ENCODE measurements at places on chromosomes 7 and 10.

- no peaks in the 10 kb centered on the region for H3K27me3 ChIP-seq
- no peak for DNase-seq
- no peak within 1 kb of the TSS for H3K4me3 ChIP-seq
- no peaks in the 10 kb centered on the region for H3K36me3 ChIP-seq
- no peaks in the 10 kb centered on the region for H3K4me1 ChIP-seq
Measured at GRCh38 chr7:100655908-100656674, at the start of gene ACTL6B. TSS of gene ACTL6B (minus strand) at chr7:100656448. CDS start at chr7:100656354, 94 bp downstream.

GRCh38 chr7:122298618-122299017, 5.9 kb downstream of the FEZF1 start:
- no peak overlapping the region for H3K27ac ChIP-seq
- H3K4me1 ChIP-seq: peaks cover 14% of the 10 kb centered on the region
- no peak overlapping the region for H3K4me3 ChIP-seq

GRCh38 chr7:133674079-133674763, 421.3 kb downstream of the EXOC4 start:
- H3K36me3 ChIP-seq: no peaks in the 10 kb centered on the region
- no peaks in the 10 kb centered on the region for H3K27me3 ChIP-seq
- no peak overlapping the region for H3K27ac ChIP-seq
- no peak for DNase-seq

DNA sequence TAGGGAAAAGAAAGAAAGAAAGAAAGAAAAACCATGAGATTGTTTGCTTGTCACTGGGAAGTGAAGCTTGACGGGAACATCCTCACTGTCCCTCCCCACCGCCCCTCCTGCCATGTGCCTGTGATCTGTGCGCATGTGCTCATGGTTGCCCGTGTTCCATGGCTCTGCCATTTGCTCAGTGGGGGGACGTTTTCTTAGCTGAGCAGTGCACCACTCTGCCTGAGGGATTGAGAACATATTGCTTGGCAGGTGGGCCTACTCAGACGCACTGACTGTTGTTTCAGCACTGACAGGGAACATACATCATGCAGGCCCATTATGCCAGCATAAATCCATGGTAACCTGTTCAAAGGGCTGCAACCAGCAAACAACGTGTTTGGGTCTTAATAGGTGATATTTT, 747.9 kb upstream of the GALNT17 start:
- no peak overlapping the region for H3K4me3 ChIP-seq
- no peak for DNase-seq
- H3K4me1 ChIP-seq: peaks cover 36% of the 10 kb centered on the region
- H3K27me3 ChIP-seq: no peaks in the 10 kb centered on the region
- no peak overlapping the region for H3K27ac ChIP-seq

Data from esophagus muscularis mucosa (tissue), 4 donors.